ENCODE measurements at places on chromosomes 12 and 14.

DNA sequence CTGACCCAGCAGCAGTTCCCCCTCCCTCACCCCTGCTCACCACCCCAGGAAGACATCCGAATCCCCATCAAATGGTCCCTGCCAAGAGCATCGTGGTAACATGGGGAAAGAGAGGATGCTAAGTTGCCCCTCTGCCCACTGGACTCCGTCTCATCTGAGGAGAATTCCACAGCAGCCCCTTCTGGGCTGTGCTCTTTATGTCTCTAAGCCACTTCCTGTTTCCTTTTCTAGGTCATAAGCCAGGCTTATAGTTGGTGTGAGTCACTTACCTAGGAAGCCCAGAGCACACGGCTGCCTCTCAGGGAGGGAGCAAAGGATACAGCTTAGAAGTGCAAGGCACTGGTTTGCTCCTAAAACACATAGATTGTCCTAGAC, 76.0 kb downstream of the VCPKMT start:
- no peak for DNase-seq

GRCh38 chr14:97641827-97642226, 844.6 kb downstream of the VRK1 start:
- DNase-seq: no peak

- DNase-seq: no peak
Observed at GRCh38 chr12:10794222-10794621, 8.2 kb downstream of the TAS2R7 start.

DNA sequence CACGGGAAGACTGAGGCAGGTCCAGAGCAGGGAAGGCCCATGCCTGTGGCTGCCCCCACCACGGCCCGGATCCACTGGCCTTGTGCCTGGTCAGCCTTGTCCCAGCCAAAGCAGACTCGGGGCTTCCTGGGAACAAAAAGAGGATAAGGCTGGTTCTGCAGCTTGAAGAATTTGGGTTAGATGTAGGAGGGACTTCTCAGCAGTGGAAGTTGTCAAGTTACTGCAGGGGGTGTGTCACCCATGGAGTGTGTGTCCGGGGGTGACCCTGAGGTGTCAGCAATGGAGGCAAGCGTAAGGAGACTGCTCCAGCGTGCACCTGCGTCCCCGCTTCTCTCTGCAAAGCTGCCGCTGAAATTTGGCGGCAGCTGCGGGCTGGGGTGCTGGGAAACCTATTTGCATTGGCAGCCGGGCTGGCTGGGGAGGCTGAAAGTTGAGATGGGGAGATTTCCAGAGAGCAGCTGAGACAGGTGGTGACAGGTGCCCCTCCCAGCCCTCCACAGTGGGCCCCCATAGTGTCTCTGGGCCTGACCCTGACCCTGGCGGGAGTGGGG, 12.5 kb upstream of the TNFAIP2 start:
- no peak for DNase-seq

DNA sequence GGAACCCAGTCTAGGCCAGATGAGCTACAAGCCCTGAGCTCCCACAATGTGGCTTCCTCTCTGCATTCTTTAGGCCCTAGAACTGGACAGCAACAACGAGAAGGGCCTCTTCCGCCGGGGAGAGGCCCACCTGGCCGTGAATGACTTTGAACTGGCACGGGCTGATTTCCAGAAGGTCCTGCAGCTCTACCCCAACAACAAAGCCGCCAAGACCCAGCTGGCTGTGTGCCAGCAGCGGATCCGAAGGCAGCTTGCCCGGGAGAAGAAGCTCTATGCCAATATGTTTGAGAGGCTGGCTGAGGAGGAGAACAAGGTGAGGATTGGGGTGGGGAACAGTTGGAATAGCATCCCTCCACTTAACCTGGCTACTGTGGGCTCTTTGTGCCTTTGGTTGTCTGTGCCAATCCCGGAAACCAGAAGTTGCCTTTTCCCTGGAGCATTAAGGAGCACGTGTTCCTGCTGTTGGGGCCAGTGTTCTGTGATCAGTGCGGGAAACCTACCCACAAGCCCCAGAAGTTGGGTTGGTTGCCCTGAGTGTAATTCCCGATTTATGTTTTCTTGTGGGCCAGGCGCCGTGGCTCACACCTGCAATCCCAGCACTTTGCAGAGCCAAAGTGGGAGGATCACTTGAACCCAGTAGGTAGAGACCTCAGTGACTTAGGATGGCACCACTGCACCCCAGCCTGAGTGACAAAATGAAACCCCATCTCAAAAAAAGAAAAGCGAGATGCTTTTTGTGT, 6.4 kb downstream of the FKBP4 start:
- DNase-seq: no peak

GRCh38 chr14:74546416-74546815, 52.9 kb downstream of the ISCA2 start:
- DNase-seq: no peak

GRCh38 chr12:14841761-14842160, 1.6 kb downstream of the ART4 start:
- no peak for DNase-seq

- no peak for DNase-seq
Observed at GRCh38 chr12:94202245-94203180, 54.1 kb downstream of the PLXNC1 start.

GRCh38 chr14:102171173-102172020, 31.7 kb downstream of the WDR20 start:
- no peak for DNase-seq

DNA sequence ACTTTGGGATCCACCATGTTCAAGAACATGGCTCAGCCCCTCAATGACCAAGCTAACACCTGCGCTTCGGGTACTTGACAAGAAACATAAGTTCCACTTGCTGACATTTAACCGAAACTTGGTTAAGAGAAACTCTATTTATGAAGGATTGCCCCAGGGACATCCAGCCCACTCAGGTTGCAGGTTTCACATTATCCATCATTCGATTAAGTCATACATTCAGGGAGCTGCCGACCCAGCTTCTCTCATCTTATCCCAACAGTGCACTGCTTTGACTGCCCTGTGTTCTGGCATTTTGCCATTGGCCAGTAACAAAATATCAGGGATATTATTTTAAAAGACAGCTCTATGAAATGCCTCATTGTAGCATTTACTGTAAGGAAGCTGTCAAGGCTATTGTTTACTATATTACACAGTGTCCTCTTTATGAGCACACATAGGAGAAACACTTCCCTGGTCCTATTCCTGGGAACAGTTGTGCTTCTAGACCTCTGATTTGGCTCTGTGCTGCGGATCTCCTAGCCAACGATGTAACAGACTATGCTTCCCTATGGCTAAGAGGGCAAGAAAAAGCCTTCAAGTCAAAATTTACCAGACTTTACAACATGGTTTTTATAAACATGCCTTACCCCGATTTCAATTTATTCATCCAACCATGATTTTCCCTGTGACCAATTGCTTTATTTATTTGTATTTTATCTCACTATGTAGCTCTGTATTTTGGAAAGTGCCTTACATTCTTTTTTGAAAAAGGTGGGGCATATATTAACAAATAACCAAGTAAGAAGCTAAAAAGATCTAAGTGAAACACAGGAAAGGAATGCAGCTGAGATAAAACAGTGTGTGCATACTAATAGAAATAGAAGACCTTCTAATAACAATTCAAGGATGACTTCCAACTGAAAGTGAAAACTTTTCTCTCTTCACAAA, 109.3 kb downstream of the ITPR2 start:
- no peak for DNase-seq

- DNase-seq: no peak
Observed at GRCh38 chr14:58191763-58192601, 8.0 kb upstream of the ACTR10 start.

DNA sequence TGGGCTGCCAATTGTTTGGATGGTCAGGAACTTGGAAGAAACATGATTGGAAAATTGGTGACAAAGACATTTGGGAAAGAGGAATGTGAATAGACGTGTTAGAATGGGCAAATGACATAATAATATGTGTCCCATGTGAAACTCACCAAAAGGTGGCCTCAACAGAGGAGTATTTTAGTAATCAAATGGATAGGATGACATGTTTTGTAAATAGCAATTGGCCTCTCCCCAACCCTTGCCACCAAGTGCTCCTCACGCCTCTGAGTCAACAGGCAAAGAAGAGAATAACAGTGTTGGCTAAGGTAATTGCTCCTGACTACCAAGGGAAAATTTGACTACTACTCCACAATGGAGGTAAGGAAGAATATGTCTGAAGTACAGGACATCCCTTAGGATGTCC, 81.4 kb downstream of the ATXN7L3B start:
- DNase-seq: no peak

GRCh38 chr14:56581041-56581727, 1.6 kb downstream of the TMEM260 start:
- no peak for DNase-seq

GRCh38 chr12:77122661-77123060, 57.3 kb upstream of the E2F7 start:
- DNase-seq: no peak

DNA sequence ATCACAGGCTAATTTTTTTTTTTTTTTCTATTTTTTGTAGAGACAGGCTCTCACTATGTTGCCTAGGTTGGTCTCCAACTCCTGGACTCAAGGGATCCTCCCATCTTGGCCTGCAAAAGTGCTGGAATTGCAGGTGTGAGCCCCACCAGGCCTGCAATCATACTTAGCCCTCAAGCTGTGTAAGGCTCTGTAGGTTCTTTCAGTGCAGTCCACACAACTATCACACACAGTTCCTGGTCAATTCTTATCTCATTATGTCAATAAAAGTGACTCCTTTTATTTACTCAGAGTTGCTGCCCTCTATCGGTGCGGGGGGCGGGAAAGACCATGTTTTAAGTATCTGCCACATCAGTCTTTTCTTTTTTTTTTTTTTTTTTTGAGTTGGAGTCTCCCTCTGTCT, 29.0 kb downstream of the SLC2A3 start:
- DNase-seq: no peak

GRCh38 chr14:57578801-57579200, 85.1 kb upstream of the CCDC198 start:
- no peak for DNase-seq

DNA sequence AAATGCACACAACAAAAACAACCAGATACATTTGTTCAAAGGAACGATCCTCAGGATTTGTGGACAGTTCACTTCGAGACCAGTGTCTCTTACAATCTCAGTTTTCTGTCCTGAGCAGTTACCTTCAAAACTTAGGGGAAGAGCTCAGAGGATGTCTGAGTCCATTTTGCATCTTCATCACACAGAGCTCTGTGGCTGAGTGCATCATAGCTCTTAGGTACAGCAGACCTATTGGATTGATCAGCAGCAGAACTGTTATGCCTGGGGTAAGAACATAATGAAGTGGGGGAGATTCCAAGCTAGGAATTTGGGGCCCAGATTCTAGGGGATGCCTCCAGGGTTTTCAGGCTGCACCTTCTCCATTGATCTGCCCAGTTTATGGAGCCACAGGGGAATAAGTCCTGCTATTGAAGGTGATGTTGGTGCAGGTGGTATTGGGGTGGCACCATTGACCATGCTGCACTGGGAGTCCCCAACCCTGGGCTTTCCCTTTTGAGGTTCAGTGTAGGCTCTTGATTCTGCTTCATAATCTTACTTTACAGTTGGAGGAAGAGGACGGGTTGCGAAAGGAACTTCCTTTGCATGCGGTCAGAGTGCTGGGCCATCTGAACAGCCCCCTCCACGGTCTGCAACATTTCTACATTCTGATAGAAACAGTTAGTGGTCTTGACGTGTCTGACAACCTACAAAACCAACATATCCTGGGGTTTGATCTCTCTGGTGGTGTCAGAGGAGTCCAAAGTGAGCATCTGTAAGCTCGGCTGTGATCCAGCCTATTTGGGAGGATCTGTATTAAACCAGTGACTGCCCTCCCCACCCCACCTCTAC, 112.8 kb downstream of the CHST11 start:
- DNase-seq: no peak

DNA sequence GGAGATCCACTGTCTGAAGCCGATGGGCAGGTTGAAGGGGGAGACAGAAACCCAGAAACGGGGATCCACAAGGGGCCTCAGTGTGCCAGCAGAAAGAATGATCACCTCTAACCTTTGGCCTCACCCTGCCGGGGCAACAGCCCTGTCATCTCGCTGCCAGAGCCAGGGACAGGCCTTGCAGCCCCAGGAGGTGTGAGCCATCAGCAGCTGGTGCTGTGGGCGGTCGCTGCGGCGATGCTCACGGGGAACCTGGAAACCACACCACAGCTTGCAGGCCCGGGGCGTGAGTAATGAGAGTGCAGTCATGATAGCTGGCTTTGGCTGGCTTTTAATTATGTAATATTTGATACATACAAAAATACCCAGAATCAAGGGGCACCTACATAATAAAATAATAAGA, 4.7 kb upstream of the TTC7B start:
- DNase-seq: no peak

DNA sequence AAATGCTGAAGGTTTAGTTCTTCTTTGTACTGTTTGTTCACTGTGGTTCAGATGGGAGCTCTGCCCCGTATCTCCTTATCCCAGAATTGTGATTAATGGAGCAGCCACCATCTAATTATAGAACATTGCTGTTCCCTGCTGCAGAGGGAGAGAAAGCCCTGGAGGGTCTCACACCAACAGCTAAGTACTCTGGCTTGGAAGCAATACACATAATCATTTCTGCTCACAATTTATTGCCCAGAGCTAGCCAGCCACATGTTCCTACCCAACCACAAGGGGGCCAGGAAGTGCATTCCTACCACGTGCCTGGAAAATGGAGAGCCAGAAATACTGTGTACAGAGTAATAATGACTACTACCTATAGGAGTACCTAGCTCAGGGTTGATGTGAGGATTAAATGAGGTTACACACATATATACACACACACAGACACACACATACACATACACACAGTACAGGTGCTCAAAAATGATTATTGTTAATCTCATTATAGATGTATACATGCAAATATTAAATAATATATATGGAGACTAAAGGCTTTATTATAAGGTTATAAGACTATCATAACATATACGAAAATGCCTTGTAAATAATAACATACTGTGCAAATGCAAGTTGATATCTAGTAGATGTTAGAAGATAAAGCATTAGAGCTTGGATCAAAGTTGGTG, 22.3 kb downstream of the MSRB3 start:
- no peak for DNase-seq

DNA sequence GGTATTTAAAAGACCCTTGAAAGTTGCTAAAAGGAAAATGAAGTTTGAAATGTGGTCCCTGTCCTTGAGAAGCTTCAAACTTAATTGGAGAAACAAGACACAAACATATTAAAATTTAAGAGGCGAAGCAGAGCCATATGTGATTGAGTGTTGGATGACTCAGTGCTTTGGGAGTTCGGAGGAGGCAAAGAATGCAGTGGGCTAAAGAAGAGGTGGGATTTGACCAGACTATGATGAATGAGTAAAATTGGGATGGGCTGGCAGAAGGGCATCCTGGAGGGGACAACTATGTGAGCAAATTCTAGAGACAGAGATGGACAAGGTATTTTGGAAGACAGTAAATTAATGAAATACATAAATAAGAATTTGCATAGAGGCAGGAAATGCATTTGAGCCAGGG, 358.6 kb downstream of the EGLN3 start:
- no peak for DNase-seq

GRCh38 chr12:109359131-109359690, 11.5 kb downstream of the MYO1H start:
- no peak for DNase-seq

GRCh38 chr12:119659289-119659897, 8.5 kb upstream of the PRKAB1 start:
- DNase-seq: peak; percentile 2

- DNase-seq: no peak
Observed at GRCh38 chr12:50613463-50613862, 108.7 kb downstream of the DIP2B start.
